Skeletal muscle cell (primary cell): ENCODE measurements at places on chromosomes 13 and 19.

DNA sequence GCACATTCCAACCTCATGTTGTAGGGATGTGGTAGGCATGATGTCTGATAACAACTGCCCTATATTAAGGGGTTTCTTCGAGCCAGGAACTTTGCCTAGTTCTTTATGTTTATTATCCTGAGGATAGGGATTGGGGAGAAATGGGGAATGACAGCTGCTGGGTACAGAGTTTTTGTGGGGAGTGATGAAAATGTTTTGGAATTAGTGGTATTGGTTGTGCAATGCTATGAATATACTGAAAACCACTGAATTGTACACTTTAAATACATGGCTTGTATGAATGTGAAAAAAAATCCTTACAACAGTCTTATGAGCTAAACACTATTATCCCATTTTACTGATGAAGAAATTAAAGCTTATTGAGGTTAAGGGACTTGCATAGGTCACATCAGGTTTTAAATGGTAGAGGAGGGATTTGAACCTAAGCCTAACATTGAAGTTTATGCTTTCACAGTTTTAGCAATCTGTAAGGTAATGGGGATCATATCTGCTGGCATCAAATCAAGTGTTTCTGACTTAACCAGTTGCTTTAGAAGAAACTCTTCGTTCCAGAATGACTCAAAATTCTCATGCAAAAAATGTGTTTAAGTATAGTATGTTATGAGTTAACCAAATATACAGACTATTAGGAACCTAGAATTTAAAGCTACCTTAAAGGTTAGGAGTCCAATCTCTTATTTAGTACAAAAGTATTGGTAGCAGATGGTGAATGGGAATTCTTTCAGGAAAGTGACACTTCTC lies 61.4 kb downstream of the ERCC5 start:
- DNase-seq = no peak

DNA sequence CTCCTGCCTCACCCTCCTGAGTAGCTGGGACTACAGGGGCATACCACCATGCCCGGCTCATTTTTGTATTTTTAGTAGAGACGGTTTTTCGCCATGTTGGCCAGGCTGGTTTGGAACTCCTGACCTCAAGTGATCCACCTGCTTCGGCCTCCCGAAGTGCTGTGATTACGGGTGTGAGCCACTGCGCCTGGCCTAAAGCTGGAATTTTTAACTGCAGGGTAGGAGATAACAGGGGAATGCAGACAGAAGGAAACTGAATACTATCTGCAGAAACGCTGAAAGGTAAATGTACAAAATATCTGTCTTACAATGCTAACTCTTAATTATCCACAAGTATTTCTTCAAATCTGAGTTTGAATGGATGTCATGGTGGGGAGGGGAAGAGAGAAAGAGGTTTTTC lies 13.8 kb downstream of the TMTC4 start:
- DNase-seq = no peak

DNA sequence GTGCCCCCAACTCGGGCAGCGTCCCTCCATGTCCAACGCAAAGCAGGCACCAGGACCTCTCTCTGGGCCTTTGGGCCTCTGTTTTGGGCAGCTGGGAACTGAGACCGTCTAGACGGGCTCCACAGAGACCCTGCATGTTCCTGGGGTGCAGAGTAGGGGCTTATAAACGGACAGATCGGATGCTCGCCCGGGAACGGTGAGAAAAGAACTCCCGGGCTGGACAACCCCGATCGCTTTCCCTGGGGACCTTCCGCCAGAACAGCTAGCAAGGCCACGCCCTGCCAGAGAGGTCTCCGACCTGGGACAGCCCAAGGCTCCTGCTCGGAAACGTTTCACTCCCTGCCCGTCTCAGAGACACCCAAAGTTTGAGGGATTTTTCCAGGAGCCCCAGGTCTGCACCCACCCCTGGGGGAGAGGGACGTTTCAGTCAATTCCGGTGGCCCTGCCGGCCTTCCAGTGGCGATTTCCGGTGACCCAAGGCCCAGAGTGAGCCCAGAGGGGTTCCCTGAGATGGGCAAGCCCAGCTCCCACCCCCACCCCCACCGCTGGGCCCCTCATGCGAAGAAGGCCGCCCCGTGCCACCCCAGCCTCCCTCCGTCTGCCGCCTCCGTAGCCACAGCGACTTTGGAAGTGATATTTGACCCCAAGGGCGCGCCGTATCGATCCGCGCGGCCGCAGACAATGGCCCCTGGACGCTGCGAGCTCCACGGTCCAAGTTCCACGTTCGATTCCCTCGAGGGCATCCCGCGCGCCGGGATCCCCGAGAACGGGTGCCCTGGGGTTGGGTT lies 1.7 kb downstream of the NR2F6 start:
- no peak for DNase-seq

DNA sequence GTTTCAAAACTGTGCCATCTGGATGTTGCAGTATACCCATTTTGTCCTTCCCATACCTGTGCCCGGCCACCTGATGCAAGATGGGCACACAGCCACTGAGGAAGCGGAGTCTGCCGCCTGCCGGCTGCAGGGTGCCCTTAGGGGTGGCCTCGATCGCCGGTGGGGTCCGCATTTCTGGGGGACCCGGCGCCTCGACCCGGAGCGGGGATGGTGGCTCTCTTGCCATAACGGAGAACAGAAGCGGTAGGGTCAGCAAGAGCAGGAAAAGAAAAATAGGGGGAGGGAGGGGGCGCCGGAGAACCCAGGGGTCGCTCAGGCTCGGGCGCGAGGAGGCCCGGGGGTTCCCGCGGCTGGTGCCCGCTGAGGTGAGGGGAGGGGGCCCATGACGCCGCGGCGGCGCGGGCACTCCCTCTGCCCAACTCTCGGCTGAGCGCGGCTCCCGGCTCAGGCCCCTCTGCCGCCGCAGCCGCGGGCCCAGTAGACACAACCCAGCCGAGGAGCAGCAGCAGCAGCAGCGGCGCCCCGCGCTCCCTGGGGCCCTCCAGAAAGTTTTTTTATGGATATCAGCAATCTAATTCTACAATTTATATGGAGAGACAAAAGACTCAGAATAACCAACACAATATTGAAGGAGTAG lies 13.8 kb upstream of the CYP4F2 start:
- no peak for DNase-seq

DNA sequence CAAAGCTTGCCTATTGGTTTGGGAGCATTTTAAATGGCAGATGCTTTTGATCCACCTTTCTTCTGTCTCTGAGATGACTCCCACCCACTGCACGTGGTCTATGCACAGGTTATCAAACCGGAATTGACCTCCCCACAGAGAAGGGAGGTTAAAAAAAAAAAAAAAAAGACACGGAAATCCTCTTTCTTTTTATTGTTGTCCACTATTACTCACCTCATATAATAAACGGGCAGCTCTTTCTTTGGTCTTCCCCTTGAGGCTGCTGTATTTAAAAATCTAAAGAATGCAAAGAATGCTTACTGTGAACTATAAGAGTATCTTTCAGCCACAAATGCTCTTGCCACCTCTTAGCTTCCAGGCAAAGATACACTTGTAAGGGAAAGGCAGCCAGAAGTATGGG lies 329.7 kb downstream of the NDFIP2 start:
- no peak for DNase-seq
